ENCODE measurements at places on chromosomes 16 and 17. TPM values are rescaled to one million over a fixed set of nuclear protein-coding genes. Genes with fewer than 3 reads are reported as not detected.

GRCh38 chr17:77258638-77259037 is 117.9 kb downstream of the SEC14L1 start:
- DNase-seq, result no peak

DNA sequence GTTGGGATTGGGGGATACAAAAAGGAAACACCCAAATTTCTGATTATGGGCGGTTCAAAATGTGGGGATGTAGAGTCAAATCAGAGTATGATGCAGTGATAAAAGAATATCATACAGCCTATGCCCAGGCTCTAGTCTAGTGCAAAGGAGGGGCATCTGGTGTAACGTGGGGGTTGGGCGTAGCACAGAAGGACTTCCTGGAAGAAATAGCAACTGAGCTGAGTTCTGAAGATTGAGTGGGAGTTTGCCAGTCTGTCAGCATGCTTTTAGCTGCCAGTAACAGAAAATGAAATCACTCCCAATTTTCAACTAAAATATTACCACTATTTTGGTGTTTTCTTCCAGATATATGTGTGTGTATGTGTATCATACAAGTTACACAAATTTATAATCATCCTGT is 196.9 kb downstream of the SPECC1 start:
- DNase-seq, result peak; percentile 20

GRCh38 chr17:73227944-73228343 is 33.7 kb downstream of the CPSF4L start:
- DNase-seq, result no peak

- no peak for DNase-seq
Measured at GRCh38 chr16:67435758-67436164, 4.8 kb downstream of the HSD11B2 start.

GRCh38 chr17:75645501-75645888 is 12.3 kb downstream of the SMIM5 start:
- DNase-seq, result peak; percentile 99

- DNase-seq, result no peak
Measured at GRCh38 chr17:37344519-37344918, 31.3 kb upstream of the C17orf78 start.

- DNase-seq, result no peak
Measured at GRCh38 chr17:70879401-70879800, 710.1 kb downstream of the KCNJ2 start.

DNA sequence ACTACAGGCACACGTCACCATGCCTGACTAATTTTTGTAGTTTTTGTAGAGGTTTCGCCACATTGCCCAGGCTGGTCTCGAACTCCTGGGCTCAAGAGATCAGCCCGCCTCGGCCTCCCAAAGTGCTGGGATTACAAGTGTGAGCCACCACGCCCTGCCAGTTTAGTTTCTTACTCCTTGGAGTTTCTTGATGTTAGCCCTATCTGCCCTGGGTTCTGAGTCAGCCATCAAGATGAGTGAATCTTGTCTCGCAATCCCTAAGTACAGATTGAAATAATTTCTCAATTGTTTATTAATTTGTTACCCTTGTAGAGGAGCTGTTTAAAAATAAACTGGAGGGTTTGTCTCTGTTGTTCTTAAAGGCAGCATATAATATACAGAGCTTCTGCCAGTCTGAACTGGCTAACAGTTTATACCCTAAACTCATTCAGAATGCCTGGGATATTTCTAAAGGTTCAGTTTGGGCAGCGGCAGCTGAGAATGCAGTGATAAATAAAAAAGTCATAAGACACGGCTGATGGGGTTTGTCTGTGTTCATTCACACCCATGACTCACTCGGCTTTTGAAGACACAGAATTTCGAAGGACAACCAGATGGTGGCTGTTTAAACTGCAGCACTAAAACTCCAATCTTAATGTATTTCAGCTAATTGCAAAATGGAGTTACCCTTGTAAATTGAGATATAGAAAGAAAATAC is 39.6 kb downstream of the GPRC5B start:
- DNase-seq, result peak; percentile 53

DNA sequence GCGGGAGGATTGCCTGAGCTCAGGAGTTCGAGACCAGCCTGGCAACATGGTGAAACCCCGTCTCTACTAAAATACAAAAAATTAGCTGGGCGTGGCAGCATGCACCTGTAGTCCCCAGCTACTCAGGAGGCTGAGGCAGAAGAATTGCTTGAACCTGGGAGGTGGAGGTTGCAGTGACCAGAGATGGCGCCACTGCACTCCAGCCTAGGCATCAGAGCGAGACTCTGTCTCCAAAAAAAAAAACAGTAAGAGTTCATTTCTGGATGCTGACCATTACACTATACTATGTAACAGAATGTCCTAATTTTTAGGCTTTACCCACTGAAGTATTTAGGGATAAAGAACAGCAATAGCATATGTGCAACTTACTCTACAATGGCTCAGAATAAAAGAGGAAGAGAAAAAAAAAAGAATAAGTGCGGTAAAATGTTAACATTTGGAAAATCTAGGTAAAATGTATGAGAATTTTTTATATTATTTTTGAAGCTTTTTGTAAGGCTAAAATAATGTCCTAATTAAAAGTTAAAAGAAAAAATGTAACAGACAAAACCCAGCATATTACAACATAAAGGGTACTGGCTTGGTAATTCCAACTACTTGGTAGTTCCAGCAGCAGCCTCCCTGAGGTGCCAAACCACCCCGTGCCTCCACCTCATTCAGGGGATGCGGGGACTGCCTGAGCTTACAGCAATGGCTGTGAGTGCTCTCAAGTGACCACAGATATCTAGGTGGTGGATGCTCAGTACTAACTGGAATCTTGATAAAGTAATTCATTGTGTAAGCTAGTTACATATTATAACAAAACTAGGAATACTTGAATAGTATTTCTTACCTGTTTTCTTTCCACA is 10.9 kb downstream of the COPS3 start:
- DNase-seq, result peak; percentile 37

GRCh38 chr17:31308372-31309334 is 5.2 kb downstream of the EVI2B start:
- no peak for DNase-seq

- peak; percentile 46 for DNase-seq
Measured at GRCh38 chr16:86931410-86931941, 353.1 kb downstream of the FOXL1 start.

GRCh38 chr16:52068447-52069074 is 478.4 kb downstream of the TOX3 start:
- DNase-seq, result peak; percentile 5

DNA sequence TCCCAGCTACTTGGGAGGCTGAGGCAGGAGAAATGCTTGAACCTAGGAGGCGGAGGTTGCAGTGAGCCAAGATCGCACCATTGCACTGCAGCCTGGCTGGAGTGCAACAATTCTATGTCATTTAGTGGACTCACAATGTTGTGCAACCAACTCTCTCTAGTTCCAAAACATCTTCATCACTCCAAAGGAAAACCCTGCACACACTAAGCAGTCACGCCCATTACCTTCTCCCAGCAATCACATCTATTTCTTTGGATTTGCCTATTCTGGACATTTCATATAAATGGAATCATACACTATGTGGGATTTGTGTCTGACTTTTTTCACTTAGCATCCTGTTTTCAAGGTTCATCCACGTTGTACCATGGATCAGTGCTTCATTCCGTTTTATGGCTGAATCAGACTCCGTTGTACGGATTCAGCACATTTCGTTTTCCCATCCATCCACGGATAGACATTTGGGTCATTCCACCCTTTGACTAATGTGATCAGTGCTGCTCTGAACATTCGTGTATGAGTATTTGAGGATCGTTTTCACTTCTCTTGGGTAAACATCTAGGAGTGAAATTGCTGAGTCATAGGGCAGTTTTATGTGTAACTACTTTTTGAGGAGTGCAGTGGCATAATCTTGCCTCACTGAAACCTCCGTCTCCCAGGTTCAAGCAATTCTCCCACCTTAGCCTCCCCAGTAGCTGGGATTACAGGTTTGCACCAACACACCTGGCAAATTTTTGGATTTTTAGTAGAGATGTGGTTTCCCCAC is 45.4 kb upstream of the EMP2 start:
- DNase-seq, result peak; percentile 60

- DNase-seq, result peak; percentile 94
Measured at GRCh38 chr17:61416540-61417363, 17.1 kb downstream of the TBX2 start.

DNA sequence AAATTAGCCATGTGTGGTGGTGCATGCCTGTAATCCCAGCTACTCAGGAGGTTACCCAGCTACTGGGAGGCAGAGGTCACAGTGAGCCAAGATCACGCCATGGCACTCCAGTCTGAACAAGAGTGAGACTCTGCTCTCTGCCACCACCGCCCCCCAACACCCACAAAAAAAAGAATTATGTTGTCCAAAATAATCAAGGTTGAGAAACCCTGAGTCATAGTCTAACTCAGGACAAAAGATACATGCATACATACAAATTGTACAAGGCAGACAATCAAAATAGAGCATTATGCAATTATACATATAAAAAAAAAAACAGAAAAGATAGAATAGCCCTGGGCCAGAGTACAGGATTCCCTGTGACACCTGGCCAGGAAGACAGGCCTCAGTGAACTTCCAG is 6.6 kb upstream of the KPNB1 start:
- no peak for DNase-seq

- DNase-seq, result no peak
Measured at GRCh38 chr17:41656249-41657023, 32.1 kb upstream of the KRT17 start.

- no peak for DNase-seq
Measured at GRCh38 chr16:69036399-69037091, 68.9 kb upstream of the HAS3 start.

DNA sequence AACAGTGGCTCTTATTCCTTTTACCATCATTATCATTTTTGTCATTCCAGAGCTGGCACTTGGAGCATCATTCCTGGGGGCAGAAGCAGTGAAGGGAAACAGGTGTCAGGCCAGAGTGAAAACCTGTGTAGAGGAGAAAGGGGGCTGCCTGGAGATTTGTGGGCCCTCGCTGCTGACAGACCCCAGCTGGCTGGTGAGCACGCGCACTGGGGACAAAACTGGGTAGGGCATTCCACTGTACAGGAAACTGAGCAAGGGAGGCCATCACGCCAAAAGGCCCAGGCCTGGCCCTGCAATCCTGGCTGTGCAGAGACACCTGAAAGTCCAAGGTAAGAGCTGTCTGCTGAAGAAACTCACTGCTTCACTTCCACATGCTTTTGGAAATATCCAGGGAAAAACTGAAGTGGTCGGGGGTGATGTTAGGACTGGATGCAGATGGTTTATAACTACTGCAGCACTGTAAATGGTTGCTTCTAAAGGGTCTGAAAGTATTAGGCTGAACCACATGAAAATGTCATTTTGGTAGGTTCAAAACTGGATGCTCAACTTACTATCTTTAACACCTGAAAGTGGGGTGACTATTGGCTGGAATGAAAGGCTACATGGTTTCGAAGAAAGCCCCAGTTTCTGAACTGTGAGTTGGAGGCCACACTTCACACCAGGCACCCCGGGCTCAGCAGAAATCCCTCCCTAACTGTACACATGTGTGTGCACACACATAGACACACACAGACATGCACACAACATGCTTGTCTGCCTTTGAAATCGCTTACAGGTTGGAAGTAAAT is 225.0 kb downstream of the C16orf78 start:
- DNase-seq, result no peak

DNA sequence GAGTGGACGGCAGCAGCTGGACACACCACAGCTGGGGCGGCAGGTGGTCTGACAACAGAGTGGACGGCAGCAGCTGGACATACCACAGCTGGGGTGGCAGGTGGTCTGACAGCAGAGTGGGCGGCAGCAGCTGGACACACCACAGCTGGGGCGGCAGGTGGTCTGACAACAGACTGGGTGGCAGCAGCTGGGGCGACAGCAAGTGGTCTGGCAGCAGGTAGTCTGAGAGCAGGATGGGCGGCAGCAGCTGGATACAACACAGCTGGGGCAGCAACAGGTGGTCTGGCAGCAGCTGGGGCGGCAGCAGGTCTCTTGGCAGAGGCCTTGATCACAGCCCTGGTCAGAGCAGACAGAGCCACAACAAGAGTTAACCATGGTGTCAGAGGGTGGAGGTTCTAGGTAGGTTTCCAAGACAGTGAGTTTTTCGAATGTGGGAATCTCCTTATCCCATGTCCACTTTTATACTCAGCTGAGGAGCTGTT is at the start of gene KRTAP4-1:
KRTAP4-1 (minus strand) TSS at position 432 of the 482 bp plus-strand sequence; CDS start at position 375, 57 bp downstream.
- no peak for DNase-seq

Gene SPSB3
- 30.4 TPM for total RNA-seq

- peak; percentile 92 for DNase-seq
Measured at GRCh38 chr16:2968738-2969544, at the start of gene PAQR4. TSS of gene PAQR4 (plus strand) at chr16:2969348. CDS start at chr16:2969675, 327 bp downstream.

Gene MYCBPAP
- 1.9 TPM for total RNA-seq

DNA sequence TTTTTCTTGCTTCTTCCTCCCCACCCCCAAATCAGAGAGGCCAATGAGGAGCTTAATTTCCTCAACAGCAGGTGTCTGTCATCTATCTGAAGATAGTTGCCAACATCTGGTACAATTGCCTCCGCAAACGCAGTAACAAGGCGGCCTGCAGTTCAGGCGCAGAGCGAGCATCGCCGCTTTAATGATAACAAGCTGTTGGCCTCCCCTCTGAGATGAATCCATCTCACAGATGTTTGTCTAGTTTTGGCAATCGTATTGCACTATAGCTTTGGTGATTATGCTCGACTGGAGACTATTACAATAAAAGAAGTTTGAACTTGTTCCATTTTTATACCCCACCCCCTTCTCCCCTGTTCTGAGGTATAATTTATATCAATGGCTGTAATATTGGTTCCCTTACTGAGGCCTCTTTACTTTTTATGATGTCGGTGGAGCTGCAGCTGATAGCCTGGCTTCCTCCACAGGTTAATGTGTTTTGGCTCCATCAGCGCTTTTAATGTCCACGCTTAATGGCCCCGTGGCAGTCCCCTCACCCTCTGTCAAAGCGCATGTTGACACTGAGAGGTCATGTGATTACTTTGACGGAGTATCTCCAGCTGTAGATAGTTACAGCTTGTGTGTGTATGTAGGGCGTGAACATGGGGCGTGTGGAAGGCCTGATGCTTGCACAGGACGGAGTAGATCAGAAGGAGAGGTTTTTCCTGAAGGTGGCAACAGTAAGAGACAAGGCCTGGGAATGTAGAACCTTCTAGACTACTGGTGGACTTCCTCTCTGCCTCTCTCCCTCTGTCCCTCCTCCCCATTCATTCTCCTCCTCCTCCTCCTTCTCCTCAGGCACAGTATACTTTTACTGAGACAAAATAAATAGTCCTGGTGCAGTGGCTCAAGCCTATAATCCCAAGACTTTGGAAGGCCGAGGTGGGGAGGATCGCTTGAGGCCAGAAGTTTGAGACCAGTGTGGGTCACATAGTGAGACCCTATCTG is 164.7 kb downstream of the MSI2 start:
- DNase-seq, result no peak

Gene IKZF3
- total RNA-seq, result under 0.01 TPM

Data from PC-3 (cell line).